Activated gamma-delta T cell (primary cell): ENCODE measurements at places on chromosomes 4 and X.

GRCh38 chr4:26938516-26938915, 77.9 kb downstream of the STIM2 start:
- DNase-seq = no peak

- DNase-seq = no peak
These were observed 26.1 kb downstream of the RUFY3 start for GRCh38 chr4:70747874-70748273.

DNA sequence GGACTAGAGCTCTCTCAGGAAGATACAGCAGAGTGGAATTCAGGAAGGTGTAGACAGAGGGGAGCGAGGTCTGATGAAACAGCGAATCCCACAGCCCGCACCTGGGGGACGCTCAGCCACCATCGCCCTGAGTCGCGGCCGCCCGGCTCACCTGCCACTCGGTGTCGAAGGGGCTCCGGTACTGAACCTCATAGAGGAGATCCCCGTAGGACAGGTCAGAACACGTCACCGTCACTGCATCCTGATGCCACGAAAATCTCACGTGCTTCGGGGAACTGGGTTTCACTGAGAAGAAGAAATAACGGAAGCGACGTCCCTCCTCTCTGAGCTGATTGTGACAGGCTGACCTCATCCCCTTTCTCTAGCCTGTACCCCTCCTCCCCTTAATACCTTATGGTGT, 10.2 kb downstream of the CRLF2 start:
- DNase-seq = no peak

DNA sequence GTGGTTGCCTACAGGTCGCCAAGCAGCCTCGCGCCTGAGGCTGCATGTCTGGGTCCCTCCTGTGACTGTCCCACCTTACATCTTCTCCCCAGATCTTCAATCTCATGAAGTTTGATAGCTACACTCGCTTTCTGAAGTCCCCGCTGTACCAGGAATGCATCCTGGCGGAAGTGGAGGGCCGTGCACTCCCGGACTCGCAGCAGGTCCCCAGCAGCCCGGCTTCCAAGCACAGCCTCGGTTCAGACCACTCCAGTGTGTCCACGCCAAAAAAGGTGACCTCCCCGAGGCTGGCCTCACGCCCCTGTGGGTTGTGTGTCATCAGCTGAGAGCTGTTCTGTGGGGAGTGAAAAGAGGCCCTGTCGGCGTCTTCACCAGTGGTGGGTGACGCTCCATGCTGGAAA, 24.9 kb upstream of the HGFAC start:
- DNase-seq = no peak

GRCh38 chr4:125368671-125369081, 53.9 kb downstream of the FAT4 start:
- no peak for DNase-seq

- DNase-seq = no peak
These were observed 2189.6 kb downstream of the PCDH7 start for GRCh38 chr4:32909736-32910135.

DNA sequence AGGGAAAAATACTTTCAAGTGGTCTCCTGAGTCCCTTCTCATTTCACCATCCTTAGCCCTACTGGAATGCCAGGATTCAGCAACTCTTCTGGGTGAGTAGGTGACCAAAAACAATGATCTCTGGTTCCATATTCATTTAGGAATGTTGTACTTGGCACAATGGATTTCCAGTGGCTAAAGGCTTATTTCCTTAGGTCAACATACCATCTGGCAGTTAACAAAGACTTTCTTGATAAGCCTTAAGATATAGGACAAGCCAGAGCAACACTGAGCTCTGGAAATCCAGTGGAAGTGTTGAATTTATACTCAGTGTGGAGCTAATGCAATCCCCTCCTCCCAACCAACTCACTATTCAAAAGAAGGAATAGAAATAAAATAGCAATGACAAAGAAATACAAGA, 139.4 kb upstream of the EMCN start:
- DNase-seq = no peak

DNA sequence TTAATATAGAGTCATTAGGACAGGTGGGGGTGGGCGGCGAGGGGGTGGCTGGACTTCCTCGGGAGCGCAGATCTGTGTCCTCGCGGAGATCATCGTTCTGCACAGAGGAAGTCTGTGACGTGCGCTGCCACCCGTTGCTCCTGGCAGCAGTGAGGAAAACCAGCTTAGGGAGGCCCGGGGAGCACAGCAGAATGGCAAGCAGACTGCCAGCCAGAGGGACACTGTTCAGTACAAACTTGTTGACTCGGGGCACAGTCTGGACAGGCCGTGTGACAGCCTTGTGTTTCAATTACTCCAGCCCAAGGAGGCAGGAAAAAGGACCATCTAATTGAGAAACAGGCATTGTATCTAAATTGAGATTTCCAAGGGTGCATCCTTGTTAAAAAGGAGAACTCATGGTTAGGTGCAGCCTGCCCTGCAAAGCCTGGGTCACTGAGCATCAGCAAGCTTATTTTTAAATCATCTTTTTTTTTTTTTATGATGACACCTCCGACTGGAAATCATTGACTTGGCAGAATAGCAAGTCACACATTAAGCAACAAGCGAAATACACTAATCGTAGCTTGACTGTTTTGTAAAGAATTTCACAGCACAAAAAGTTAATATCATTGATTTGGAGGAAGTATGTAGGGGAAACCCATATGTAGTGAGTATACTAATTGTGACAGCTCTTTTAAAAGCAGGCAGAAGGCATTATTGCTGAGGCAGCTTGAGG, 512.0 kb upstream of the FAT1 start:
- no peak for DNase-seq

DNA sequence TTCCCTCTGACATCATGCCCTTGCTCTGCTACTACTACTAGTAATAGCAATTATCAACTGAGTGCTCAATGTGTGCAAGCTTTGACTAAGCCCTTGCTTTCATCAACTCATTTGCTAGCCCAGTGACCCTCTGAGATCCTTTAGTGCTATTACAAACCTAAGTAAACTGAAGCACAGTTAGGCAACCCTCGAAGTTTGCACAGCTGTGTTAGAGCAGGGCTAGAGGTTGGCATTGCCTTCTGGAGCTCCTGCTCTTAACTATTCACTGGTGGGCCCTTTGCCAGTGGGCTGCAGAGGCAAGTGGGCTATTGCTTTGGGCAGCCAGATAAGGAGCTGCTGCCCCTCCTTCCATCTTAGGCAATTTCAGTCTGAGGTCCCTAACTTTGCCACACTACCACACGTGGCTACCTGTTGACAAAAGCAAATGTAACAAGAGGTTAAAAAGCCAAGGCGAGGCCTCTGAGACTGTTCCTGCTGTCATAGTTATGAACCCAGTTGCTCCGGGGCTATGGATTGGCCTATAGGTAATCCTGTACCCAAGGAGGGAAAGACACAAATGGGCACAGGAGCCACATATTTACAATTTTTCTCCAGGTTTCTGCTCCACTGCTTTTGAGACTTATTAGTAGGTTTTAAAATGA, 41.5 kb upstream of the ANKRD50 start:
- no peak for DNase-seq

DNA sequence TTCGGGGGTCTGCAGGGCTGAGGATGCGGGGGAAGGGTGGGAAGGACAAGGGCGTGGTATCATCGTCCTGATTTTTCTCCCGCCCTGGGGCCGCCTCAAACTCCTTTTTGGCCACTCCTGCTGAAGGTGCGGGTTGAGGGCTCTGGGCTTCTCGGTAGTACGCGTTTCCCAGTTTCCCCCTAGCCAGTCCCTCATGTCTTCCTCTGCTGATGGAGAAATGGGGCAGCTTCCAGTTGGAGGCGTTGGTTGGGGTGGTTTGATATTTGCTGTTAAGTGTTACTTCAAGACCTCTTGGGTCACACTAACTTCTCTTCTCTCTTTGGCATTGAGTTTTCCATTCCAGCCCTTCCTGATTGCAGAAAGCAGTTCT, 482 bp downstream of the GSTCD start:
- no peak for DNase-seq

DNA sequence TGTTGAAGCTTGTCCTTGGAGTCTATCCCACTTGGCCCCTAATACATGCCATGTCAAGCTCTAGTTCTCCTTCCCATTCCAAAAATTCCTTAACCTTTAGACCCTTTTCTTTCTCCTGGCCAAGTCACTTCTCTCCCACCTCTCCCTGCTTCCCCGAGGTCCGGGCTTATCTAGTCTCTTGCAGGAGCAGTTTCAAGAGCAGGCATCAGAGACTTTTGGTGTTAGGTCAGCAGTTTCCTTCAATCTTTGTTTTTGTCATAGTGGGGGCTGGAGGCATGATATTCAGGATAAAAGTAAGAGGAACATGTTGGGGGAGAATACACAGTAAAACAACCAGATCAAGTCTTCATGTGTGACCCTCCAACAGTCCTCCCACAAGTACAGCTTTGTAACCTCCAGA, 11.5 kb upstream of the IDS start:
- no peak for DNase-seq

DNA sequence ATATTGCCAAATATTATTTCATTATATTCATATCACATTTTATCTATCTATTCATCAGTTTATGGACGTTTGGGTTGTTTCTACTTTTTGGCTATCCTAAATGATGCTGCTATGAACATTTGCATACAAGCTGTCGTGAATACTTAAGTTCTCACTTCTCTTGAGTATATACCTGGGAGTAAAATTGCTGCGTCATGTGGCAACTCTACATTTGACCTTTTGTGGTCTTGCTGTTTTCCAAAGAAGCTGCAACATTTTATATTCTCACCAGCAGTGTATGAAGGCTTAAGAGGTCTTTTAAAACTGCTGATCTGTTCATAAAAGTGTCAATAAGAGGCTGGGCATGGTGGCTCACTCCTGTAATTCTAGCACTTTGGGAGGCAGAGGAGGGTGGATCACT, 5.8 kb downstream of the PYURF start:
- DNase-seq = no peak

DNA sequence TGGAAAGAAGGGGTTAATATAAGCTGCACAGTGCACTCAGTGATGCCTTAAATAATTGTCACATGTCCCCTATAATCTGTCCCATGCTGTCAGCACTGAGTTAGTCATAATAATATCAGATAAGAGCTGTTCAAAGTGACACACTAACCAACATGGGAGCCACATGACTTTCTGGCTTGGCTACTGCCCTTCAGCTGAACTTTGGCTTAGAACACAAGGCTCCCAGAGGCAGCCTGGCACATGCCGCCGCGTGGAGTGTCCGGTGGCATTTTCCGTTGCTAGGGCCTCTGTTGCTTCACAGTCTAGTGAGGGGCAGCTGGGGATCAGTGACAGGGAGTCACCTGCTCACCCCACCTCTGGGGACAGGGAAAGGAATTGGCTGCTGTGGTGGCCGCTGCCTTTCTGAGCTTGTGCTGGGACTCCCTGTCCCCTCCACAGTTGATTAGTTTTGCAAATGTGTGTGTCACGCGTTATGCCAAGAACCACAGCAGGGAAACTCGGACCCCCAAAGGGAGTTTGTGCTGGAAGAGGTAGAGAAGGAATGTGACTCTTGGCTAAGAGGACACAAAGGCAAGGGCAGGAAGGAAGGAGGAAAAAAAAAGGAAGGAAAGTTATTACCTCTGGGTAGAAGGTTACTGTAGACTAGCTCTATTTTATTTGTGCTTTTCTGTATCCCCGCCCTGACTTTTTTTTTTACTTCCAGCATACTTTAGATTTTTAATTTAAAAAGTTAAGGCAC, 41.1 kb upstream of the PPARGC1A start:
- DNase-seq = no peak

DNA sequence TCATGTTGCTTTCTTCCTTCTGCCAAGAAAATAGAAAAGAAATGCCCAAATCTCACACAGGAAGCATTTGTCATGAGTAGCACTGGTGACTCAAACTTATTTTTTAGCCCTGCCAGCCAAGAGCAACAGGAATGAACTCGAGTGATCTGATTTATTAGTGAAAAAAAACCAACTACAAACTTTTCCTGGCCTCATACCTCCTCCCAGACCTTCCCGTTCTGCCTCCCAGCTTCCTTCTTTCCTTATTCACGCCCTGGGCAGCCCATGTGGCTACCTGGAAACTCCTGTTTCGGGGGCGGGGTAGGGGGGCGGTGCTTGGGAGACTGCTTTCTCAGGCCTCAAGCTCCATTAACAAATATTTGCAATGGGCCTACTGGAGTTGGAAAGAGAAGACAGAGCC, 178.5 kb downstream of the NHS start:
- no peak for DNase-seq

GRCh38 chr4:3518941-3519340, 13.3 kb downstream of the LRPAP1 start:
- DNase-seq = no peak

DNA sequence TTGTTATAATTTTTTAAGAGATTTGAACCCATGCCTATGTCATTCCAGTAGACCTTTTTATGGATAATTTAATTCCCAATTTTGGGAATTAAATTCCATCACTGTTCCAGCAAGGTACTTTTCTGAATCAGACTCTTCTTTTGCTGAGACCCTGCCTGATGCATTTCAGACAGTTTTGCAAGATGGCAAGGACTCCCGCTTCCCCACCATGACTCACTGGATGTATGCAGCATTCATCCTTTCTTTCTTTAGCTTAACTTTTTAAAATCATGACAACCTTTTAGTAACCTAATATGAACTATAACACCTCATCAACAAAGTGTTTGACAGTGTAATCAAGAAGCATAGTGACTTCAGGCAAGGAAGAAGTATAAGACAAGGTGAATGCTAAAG, 178.1 kb upstream of the LEF1 start:
- no peak for DNase-seq

DNA sequence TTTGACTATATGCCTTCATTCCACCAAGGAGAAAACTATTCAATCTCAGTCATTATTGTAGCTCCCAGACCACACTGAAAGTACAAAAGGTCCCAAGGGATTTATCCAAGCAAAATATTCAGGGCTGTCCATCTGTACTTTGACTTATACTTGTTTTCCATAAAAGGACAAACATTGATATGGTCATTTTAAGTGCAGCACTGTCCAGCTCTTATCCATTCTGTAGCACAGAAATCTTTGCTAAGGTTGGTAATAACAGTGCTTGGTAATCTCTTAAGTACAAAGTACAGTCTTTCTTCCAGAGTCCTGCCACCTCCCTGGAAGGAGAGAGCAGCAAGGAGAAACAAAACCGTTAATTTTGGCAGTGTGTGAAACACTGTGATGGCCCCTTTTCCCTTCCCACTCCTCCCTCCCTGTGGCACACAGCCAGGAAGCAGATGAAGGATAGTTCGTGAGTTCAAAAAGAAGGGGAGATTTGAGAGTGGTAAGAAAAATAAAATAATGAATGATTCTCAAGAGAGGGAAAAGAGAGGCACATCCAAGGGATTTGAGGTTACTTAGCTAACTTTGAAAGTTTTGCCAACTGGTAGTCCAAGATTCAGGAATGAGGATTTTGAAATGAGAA, 6.8 kb upstream of the CXCL2 start:
- DNase-seq = no peak
